ENCODE measurements at places on chromosomes 2 and 18.

DNA sequence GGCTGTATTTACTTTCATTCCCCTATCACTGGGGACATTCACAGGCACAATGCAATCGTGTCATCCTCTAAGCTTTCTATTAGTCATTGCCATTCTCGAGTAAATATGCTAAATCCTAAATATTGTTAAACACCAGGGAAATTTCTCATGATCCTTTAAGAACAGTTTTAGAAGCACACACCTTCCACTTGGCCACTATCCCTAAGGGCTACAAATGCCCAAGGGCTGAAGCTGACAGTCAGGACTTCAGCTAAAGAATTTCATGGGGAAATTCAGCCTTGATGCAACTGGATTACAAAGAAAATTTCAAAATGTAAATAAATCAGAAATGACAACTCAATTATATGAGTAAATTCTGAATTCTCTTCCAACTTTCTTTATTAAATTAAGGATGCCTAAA is 163.1 kb upstream of the PID1 start:
- DNase-seq = no peak

- DNase-seq = no peak
These were observed 127.4 kb upstream of the FHL2 start for GRCh38 chr2:105526000-105526925.

- no peak for DNase-seq
These were observed 57.3 kb upstream of the TANK start for GRCh38 chr2:161102770-161103450.

GRCh38 chr2:158598862-158599517 is 142.2 kb downstream of the PKP4 start:
- no peak for DNase-seq

- no peak for DNase-seq
These were observed 46.1 kb downstream of the CDCA7 start for GRCh38 chr2:173400760-173401159.

DNA sequence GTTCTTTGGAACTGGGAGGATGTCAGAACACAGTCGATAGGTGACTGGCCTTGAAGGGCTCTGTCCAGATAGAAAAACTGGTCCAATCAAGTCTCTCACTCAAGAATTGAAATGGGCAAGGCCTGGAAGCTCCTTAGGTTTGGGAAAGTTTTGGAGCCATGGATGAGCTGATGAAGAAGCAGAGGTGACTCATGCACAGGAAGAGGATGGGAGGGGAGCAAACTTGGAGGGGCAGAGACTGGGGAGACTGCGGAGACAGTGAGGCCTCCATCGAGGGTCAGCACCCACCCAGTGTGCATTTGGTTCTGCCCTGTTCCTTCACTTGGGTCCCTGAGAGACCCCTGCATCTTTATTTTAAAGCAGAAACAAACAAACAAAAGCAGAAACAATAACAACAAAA is 41.1 kb downstream of the SOWAHC start:
- DNase-seq = no peak

GRCh38 chr2:148027822-148028221 is 6.9 kb downstream of the MBD5 start:
- no peak for DNase-seq

DNA sequence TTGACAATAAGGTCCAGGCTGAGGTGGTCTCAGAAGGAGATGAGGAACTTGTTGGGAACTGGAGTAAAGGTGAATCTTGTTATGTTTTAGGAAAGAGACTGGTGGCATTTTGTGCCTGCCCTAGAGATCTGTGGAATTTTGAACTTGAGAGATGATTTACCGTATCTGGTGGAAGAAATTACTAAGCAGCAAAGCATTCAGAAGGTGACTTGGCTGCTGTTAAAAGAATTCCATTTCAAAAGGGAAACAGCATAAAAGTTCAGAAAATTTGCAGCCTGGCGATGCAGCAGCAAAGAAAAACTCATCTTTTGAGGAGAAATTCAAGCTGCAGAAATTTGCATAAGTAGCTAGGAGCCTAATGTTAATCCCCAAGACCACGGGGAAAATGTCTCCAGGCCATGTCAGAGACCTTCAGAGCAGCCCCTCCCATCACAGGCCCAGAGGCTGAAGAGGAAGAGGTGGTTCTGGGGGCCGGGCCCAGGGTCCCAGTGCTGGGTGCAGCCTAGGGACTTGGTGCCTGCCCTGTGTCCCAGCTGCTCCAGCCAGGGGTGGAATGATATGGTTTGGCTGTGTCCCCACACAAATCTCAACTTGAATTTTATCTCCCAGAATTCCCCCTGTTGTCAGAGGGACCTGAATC is 73.5 kb downstream of the FIGN start:
- DNase-seq = no peak

DNA sequence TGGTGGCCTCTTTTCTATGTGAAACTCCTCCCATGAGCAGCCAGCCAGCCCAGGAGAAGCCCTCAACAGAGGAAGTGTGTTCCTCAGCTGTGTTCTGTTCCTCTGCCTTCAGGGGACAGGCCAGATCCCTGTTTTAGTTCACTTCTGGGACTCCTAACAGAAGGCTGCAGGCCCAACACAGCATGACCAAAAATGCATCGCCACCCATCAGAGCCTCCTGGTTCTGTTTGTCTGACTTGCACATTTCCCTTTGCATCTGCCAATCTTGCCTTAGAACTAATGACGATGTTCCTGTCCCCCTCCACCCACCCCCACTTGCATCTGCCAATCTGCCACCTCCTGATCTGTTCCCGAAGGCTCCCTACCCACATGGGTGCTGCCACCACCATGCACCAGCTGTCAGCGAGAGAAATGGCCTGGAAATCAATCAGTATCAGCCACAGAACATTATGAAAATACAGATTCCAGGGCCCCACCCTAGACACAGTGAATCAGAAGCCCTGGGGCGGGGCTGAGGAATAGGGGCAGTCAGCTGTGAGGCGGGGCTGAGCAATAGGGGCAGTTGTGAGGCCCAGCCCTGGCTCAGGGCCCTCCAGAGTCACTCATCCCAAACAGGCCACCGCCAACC is 51.0 kb downstream of the FAM168B start:
- no peak for DNase-seq

GRCh38 chr18:72128649-72129048 is 415.5 kb downstream of the CBLN2 start:
- DNase-seq = no peak

- no peak for DNase-seq
These were observed 135.0 kb downstream of the MEIS1 start for GRCh38 chr2:66569974-66570373.

GRCh38 chr2:179172894-179173293 is 91.7 kb downstream of the SESTD1 start:
- no peak for DNase-seq

- DNase-seq = no peak
These were observed 71.8 kb downstream of the ACVR1 start for GRCh38 chr2:157804355-157804754.

- peak; percentile 40 for DNase-seq
These were observed 84.6 kb downstream of the SMAD7 start for GRCh38 chr18:48866028-48866733.

GRCh38 chr2:16215902-16216557 is 275.7 kb downstream of the MYCN start:
- DNase-seq = no peak

DNA sequence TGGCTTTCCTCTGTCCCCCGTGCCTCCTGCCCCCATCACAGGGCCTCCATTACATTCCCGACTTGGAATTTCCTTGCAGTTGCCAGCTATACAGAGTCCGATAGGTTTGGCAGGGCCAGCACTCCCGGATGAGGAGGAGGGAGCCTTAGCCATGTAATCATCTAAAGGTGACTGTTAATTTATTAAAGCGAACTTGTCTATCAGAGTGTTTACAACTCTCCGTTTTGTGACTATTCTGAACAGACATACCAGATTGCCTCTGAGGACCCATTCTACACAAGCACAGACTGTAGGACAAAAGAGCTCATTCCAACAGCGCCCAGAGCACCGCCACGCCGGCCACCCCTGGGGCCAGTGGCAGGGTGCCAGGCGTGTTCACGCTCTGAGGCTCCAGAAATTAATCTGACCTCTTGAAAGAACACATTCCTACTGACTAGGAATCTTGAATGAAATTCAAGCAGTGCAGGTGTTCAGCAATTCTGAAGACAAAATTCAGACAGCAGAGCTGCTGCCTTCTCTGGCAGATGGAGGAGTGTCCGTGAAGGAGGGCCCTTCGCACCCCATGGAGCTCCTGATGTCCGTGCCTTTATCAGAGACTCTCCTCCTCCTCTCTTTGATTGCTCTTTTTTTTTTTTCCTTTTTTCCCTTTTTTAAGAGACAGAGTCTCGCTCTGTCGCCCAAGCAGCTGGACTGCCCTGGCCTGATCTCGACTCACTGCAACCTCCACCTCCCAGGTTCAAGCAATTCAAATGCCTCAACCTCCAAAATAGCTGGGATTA is 58.1 kb upstream of the RALBP1 start:
- peak; percentile 12 for DNase-seq

DNA sequence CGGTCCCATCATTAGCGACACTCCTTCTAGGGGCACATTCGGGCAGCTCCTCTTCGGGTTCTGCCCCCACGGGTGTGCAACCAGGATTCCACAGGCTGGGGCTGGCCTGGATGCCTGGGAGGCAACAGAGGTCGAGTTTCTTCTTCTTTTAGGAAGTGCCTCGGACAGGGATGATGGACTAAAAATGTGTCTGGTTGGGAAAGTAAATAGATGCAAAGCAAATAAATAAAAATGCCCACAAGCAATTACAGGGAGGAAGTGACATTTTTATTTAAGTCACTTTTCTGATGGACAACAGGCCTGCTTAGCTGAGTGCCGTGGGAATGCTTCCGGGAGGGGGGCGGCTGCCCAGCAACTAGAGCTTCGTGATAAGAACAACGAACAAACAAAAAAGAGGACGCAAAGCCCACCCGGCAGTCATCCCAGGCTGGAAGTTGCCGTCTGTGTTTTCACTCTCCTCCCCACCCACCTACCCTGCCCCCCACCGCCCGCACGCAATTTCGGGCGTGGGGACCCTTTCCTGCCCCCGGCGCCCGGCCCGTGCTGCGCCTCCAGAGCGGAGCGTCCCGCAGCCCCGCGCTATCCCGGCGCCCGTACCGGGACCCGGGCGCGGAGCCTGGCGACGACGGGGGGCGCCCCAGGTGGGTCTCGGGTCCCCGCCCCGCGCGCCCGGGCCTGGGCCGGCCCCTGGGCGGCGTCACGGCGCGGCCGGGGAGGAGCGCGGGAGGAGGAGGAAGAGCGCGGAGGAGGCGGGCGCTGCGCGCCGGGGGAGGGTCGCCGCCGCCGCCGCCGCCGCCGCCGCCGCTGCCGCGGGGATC is 412 bp upstream of the NCK2 start:
- DNase-seq = no peak

DNA sequence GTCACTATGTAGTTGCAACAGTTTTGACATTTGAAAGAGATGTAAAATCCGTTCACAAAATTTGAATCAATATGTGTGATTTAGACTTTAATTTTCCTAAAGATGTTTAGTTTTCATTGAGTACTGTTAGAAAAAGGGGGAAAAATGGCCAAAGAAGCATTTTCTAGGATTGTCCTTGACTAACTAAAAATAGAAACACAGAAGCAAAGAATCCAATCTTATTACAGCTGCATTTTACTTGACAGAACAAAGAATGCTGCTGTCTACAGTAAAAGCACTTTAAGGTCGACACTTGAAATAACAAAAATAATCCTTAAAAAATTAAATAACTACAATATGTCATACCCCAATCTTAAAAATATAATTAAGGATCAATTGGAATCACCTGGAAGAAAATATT is 48.9 kb downstream of the FRZB start:
- no peak for DNase-seq

- DNase-seq = no peak
These were observed 26.7 kb downstream of the ATOH8 start for GRCh38 chr2:85780316-85781012.

DNA sequence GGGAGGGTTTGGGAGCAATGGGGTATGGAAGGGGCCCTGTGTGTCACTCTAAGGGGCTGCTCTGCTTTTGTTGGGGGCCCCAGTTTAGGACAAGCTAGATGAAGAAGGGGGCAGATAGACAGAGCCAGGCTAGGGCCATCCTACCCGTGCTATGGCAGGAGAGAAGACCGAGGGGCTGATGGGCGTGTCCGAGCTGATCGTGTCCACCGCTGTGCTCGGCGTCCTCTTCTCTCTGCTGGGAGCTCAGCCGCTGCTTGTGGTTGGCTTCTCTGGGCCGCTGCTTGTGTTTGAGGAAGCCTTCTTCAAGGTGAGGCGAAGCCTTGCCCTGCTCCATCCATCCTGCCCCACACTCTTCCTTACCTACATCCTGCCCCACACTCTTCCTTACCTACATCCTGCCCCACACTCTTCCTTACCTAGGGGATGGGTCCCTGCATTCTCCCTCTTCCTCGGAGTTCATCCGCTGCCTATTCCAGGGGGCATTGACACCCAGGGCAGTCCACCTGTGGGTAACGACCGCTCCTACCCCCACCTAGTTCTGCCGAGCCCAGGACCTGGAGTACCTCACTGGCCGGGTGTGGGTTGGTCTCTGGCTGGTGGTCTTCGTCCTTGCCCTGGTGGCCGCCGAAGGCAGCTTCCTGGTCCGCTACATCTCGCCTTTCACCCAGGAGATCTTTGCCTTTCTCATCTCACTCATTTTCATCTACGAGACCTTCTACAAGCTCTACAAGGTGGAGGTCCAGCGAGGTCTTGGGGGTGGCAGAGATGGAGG is 8.9 kb downstream of the SLC4A3 start:
- DNase-seq = no peak

- no peak for DNase-seq
These were observed 135.4 kb downstream of the PHLPP1 start for GRCh38 chr18:62850619-62851306.

DNA sequence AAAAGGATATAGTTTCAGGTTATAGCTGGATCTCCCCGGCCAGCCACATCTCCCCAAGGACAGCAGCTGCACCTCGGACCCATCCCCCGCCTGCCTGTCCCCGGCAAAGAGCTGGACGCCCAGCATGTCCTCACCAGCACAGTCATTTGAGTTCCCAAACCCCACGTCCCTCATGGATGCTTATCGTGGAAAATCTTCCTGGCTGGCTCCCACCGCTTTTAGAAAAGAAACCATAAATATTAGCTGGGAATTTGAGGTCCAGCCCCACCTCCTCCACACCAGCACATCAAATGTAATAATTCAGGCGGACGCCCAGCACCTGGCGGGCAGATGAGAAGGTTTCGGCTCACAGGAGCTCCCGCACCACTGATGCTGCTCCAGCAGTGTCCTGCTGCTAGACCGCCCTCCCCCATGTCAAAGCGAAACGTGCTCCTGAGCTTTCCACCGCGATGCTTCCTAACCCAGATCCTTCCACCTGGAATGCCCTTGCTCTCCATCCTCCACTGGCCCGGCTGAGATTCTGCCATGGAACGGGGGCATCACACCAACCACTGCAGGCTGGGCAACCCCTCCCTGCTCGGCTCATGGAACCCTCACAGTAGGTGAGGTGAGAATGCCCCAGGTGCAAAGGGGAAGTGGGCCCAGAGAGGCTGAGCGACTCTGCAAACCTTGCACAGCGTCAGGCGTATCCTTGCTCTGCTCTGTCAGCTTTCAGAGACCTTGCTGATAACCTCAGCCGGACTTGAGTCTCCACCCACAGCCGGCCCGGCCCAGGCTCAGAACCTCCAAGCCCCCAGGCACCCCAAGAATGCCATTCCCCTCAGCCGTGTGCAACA is 71.5 kb upstream of the GPC1 start:
- DNase-seq = no peak

GRCh38 chr2:220296174-220296573 is 668.7 kb downstream of the SLC4A3 start:
- no peak for DNase-seq

All from fibroblast of the conjunctiva (primary cell).